ENCODE measurements at places on chromosomes 2 and 18. TPM values are rescaled to one million over a fixed set of nuclear protein-coding genes. Genes with fewer than 3 reads are reported as not detected.
A peak's percentile ranks its signal among the peaks of the same experiment; 100 is the strongest.

Gene VWA3B
- not detected for polyA plus RNA-seq

GRCh38 chr2:153871231-153872221 lies at the start of gene GALNT13:
GALNT13 (plus strand) TSS chr2:153871922.
- DNase-seq, result no peak

DNA sequence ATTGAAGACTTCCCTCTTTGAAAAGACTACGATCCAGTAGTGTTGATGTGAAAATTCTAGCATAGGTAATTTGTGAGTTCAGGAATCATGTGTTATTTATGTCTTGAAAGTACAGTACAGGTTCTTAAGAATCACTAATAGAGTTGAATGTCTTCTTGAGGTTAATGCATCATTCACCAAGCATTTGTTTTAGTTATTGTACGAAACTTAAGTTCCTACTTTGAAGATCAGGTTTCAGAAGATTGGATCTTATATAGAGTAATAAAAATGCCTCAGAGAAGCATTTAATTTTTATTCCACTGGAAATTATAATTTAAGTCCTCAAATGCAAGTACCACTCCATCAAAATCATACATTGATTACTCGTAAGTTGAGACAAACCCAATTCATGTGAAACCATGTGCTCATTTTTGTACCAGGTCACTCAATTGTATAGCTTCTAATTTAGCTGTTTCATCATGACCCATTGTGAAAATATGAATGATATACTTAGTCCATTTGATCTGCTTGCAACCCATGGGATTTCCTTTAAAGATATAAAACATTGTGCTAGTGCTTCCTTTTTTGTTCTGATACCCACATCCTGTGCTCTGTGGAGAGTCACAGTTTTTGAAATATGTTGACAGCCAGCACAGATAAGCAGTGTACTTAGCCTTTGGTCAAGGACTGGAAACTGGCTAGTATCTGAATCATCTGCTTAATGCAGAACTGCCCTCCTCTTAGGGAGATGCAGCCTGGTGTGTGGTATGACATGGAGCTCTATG lies 22.5 kb upstream of the RAB27B start:
- DNase-seq, result no peak

Gene POTEC
- polyA plus RNA-seq, result not detected

- DNase-seq, result no peak
These were observed 62.5 kb upstream of the ACVR1C start for GRCh38 chr2:157691131-157691530.

- no peak for DNase-seq
These were observed 201.2 kb downstream of the MYCN start for GRCh38 chr2:16141641-16141921.

Gene POTEJ
- 0.02 TPM for polyA plus RNA-seq

DNA sequence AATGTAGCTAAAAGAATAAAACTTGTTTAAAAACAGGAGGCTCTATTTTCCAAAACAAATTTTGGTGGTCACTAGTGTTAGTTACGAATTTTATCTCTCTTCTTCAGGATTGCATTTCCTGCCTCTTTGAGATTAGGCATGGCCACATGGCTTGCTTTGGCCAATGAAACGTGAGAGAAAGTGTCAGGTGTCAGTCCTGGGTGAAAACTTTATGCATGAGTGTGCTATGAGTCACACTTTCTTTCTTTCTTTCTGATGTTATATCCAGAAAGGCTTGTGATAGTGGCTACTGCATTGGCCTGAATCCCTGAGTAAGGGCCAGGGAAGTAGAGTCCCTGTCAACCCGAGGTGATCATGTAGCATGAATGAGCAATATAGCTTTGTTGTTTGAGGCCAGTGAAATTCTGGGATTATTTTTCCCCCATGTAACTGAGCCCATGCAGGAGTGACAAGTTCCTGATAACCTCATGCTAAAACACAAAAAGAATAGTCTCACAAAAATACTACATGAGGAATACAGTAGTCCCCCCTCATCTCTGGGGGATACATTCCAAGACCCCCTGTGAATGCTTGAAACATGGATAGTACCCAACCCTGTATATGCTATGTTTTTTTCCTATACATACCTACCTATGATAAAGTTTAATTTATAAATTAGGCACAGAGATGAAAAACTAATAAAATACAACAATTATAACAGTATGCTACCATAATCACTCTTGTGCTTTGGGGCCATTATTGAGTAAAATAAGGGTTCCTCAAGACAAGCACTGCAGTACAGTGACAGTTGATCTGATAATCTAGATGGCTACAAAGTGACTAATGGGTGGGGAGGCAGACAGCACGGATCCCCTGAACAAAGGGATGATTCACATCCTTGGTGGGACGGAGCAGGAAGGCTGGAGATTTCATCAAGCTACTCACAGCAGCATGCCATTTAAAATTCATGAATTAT lies 109.5 kb downstream of the CDC42EP3 start:
- DNase-seq, result no peak

GRCh38 chr2:8611700-8612099 lies 70.2 kb upstream of the ID2 start:
- no peak for DNase-seq

GRCh38 chr2:152925547-152926448 lies 207.4 kb downstream of the ARL6IP6 start:
- DNase-seq, result no peak

DNA sequence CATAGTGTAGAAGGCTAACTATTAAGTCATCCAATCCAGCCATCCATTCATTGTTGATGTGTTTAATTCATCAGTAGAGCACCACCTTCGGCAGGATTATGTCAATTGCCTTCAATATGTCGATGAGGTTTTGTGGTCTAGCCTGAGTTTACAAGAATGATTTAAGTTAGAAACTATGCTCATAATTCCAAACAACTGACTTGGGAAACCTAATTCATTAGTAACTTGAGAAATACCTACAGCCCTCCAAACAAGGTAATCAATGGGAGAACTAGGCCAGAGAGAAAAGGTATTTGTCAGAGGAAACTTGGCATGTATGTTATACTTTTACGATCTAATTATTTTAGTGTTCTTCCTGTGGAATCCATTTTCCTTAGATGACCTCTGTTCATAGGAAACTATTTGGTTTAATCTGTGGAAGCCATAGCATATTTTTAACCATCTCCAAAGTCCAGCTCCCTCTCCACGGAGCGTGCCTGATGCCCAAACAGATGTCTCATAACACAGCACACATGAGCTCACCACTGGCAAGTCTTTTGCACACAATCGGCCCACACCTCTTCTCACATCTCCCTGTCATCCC lies 148.5 kb downstream of the GFPT1 start:
- peak; percentile 89 for DNase-seq

DNA sequence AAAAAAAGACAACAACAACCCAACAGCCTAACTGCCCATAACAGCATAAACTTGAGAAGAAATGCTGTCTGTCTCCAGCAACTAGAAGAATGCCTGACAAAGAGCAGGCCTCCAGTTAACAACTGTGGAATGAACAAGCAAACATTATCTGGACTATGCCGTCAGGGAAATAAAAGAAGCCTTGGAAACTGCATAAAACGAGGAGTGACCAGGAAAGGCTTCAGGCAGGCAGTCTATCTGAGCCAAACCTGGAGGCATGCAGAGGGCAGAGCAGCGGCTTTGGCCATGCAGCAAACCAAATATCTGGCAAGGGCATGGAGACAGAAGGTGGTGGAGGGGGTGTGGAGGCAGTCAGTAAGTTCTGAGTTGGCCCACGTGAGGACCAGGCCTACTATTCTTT lies 11.1 kb downstream of the HES6 start:
- no peak for DNase-seq

Measured in BJ (cell line).